ENCODE measurements at places on chromosomes 7 and 10.

GRCh38 chr7:134891696-134892678, 94.3 kb upstream of the AGBL3 start:
- no peak for DNase-seq

GRCh38 chr7:57256637-57257375, 124.6 kb upstream of the ZNF479 start:
- no peak for DNase-seq

GRCh38 chr7:143379611-143380259, 1.4 kb upstream of the ZYX start:
- no peak for DNase-seq

GRCh38 chr10:112330162-112330561, 43.8 kb upstream of the ACSL5 start:
- DNase-seq = no peak

DNA sequence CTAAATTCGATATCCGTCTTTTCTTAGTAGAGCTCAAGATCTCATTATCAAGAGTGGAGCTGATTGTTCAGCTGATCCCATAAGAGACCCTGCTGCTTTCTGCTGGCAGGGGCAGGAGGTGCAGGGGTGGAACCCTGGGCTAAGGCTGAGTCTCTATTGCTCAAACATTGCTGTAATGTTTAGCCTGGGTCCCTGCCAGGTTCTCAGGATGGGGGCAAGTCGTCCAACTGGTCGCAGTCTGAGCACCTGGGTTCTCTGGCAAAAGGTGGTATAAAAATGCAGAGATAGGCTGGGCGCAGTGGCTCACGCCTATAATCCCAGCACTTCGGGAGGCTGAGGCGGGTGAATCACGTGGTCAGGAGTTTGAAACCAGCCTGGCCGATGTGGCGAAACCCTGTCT, 62.0 kb upstream of the NRBF2 start:
- DNase-seq = no peak

DNA sequence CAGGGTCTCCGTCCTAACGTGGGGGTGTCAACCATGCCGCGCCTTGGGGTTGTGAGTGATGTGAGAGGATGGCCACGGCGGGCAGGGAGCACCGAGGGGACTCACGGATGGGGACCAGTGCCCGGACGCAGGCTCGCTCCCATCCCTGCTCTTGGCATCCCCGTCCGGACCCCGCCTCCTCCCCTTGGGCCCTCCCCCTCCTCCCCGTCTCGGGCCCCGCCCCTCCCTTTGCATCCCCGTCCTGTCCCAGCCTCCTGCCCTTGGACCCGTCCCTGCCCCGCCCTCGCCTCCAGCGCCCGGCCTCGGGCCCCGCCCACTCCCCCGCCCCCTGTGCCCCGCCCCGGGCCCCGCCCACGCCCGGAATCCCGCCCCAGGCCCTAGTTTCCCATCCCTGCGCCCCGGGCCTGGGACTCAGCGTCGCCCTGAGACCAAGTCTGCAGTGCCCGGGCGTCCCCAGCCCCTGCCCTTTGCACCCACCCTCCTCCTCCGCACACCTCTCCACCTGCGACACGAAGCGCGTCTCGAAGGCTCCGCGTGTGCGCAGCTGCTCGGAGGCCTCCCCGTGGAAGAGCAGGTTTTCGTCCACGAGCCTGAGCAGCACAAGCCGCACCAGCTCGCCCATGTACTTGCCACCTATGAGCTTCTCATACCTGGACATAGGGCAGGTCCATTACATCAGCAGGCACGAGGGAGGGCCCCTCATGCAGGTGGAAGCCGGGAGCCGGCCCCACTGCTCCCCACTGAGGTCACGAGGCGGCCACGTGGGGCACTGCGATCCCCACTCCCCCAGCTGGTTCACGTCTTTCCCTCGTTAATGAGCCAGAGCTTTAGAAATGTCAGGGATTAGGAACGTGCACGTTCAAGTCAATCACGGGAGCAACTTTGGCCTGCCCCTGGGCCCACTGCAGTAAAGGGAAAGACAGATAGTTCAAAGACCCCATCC, 5.1 kb upstream of the MYL7 start:
- DNase-seq = peak; percentile 87

DNA sequence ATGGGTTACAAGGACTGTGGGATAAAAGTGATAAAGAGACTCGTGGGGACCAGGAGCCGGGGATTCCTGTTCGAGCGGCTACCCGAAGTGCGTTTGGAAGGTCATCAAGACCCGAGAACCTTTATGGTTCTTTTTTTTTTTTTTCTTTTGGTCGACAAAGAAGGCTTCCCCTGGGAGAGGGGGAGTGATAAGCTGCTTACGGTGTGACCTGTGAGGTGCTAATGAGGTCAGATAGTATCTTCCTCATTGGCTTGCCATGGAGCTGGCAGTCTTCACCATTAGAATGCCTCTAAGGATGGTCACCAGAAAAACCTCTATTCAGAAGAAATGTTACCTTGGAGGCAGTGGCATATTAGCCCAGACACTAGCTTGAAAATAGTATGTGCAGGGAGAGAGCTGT, 92.3 kb upstream of the STEAP4 start:
- DNase-seq = no peak

GRCh38 chr7:22476824-22477223, 23.2 kb downstream of the STEAP1B start:
- DNase-seq = no peak
